ENCODE measurements at places on chromosomes 16 and 17.

- DNase-seq: no peak
These were observed 20.2 kb downstream of the FOXN1 start for GRCh38 chr17:28526381-28526780.

- no peak for DNase-seq
These were observed 330.2 kb downstream of the C16orf95 start for GRCh38 chr16:86986809-86987487.

DNA sequence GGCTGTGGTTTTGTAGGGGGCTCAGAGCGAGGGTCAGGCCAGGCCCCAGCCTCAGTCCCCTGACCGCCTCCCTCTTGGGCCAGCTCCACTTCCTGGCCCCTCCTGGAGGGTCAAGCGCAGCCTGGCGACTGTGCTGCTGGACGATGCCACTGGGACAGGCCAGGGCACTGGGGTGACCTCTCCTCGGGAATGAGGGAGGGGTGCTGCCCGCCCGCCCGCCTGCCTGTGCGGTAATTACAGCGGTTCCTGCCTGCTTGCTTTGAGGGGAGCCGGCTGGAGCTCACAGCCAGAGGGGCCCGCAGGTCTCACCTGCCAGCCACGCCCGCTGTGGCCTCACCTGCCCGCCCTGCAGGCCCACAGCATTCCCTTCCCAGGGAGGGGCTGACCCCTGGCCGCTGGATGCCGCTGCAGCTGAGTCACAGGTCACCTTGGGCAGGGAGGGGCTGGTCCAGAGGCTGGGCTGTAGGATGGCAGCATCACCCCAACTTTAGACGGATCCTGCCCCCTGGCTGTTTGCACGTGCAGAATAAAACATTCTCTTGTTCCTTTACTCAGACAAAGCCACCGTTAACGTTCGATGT is 76.7 kb upstream of the CBX4 start:
- no peak for DNase-seq

GRCh38 chr16:57413301-57413730 is 8.7 kb downstream of the CCL17 start:
- no peak for DNase-seq

- no peak for DNase-seq
These were observed 124.5 kb upstream of the ZFHX3 start for GRCh38 chr16:73172241-73172972.

DNA sequence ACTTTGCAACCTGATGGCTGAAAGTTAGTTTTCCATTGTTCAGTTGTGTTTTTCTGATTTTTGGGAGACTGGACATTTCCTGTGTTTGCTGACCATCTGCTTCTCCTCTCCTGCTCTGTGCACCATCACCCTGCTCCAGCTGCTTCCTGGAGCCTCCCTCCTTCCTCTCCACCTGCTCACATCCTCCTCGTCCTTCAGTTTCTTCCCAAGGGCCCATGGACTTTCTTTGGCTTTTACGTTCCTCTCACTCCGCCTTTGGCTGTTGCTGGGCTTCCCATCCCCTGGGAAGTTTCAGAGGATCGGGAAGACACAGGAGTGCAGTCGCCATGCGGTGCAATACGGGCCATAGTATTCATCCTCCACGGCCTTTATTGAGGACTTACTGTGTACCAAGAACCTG is 61.6 kb downstream of the TNFRSF13B start:
- no peak for DNase-seq

GRCh38 chr17:73711916-73712315 is 67.7 kb upstream of the SDK2 start:
- DNase-seq: no peak

- no peak for DNase-seq
These were observed at the start of gene MT1A for GRCh38 chr16:56637814-56638750. MT1A (plus strand) TSS chr16:56638666; CDS start chr16:56638739, 73 bp downstream.

DNA sequence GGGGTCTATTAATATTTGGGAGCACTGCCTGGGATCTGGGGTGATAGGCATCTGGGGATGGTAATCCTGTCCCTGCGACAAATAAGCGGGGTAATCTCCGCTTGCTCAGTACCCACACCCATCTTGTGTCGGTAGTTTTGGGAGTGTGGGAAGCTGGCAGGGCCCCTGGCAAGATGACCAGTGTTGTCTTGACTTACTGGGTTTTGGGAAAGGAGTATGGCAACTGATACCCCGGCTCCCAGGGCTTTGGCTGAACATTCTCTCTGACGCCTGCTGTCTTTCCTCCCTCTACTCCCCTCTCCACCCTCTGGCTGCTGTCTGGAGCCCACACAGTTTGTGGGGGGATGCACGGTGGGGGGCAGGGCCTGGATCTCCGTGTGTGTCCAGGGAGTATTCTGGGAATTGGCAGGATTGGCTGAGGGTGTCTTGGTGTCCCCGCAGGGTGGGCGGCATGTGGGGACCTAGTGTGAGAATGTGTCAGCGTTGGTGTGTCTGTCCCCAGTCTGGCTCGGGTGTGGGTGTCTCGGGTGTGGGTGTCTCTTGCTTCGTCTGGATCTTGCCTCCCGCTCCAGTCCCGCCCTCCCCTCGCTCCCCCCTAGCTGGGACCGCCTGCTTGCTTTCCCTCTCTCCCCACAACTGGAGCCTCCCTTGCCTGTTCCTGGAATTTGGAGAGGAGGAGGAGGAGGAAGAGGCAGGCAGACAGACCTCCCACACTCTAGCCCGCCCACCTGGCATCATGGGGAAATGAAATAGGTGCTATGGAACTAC is 12.0 kb downstream of the RARA start:
- DNase-seq: peak; percentile 63

GRCh38 chr16:53784291-53784690 is 80.3 kb downstream of the FTO start:
- no peak for DNase-seq

DNA sequence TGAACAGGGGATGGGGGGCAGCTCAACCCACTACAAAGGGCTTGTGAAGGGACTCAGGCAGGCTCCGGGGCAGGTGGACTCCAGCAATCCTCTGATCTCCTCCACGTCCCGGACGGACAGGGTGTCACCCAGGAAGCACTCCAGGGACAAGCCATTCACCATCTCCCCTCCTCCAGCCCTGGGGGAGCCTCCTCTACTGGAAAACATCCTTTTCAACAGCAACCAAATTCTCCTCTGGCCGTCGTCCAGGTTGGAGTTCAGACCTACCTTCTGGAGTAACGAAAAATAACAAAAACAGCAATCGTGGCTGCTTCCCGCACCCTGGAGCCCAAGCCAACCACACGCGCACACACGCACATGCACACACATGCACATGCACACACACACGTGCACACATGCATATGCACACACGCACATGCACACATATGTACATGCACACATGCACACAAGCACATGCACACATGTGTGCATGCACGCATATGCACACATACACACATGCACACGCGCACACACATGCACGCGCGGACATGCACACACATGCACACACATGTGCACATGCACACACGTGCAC is 8.9 kb upstream of the RBFOX3 start:
- DNase-seq: no peak

DNA sequence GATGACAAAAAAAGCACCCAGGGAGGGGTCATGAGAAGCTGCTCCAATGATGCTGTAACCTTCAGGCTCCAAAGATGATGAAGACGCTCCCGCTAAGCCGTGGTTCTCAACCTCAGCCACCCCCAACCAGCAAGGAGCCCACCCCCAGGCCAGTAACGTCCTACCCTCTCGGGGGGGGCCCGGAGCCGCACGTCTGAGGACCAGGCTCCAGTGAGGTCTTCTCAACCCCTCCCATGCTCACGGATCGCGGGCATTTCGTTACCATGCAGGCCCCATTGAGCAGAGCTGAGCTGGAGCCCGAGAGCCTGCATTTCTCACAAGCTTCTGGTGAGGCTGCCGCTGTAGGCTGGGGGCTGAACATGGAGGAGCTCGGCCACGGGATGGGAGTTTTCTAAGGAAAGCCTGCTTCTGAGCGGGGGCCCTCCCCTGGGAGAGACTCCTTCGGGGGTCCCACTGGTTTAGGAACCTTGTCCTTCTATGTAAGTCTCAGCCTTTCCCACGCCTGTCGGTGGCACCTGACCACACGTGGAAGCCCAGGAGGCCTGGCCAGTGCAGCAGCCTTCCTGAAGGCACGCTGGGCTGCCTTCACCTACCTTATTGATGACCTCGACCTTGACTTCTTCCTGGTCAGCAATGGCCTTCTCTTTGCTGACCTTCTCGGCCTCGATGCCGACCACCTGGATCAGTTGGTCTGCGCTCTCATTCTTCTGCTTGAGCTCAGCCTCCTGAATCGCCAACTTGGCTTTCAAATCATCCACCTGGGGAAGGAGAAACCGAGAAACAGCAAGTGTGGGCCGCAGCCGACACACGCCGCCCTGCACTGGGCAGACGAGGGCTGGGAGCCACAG is 82.7 kb downstream of the PGS1 start:
- DNase-seq: no peak

DNA sequence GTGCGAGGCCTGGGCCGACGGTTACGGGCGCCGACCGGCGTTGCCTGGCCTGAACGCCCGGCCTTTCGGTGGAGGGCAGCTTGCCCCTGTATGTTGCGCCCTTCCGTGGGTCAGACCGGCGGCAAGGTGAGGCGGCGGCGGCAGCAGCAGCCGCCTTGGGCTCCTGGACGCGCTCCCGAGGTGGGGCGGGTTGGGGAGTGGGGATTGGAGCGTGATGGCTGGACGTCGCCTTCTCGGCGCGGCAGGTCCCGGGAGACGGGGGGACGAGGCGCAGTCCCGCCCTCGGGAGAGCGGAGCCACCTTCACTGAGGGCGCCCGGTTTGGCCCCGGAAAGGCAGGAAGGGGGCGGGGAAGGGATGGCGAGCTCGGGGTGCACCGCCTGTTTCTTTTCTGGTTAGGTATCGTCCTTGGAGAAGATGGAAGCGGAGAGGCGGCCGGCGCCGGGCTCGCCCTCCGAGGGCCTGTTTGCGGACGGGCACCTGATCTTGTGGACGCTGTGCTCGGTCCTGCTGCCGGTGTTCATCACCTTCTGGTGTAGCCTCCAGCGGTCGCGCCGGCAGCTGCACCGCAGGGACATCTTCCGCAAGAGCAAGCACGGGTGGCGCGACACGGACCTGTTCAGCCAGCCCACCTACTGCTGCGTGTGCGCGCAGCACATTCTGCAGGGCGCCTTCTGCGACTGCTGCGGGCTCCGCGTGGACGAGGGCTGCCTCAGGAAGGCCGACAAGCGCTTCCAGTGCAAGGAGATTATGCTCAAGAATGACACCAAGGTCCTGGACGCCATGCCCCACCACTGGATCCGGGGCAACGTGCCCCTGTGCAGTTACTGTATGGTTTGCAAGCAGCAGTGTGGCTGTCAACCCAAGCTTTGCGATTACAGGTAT is 671 bp downstream of the DGKE start:
- peak; percentile 65 for DNase-seq

GRCh38 chr16:77403732-77404131 is 31.1 kb downstream of the ADAMTS18 start:
- DNase-seq: no peak

DNA sequence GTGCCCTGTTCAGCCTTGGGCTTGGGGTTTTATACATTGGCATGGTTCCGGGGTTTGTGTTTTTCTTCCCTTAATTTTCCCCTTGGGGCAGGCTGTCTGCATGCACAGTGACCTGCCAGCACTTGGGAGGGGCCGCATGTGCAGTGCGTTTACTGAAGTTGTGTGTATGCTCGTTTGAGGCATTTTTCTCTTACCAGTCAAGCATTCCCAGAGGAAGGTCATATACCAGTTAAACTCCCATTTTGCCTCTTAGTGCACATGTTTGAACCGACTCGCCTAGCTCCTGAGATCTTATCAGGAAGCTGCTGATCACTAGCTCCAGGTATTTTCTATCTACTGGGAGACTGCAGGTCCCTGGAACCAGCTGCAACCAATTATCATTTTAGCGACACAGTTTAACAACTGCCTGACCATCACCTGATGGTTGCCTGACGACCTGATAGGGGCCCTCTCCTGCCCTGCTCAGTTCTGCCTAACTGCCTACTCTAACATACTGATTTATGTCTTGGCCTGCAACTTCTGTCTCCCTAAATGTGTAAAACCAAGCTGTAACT is 51.4 kb downstream of the MFSD11 start:
- DNase-seq: no peak

GRCh38 chr17:47605011-47605410 is 44.7 kb upstream of the KPNB1 start:
- no peak for DNase-seq

GRCh38 chr17:82098939-82099763 is 1.1 kb upstream of the FASN start:
- no peak for DNase-seq

- no peak for DNase-seq
These were observed 626.3 kb downstream of the KCNJ2 start for GRCh38 chr17:70795620-70796019.

GRCh38 chr17:17132746-17133145 is 73.4 kb downstream of the PLD6 start:
- DNase-seq: no peak

GRCh38 chr16:84827131-84827574 is 7.4 kb downstream of the CRISPLD2 start:
- no peak for DNase-seq

DNA sequence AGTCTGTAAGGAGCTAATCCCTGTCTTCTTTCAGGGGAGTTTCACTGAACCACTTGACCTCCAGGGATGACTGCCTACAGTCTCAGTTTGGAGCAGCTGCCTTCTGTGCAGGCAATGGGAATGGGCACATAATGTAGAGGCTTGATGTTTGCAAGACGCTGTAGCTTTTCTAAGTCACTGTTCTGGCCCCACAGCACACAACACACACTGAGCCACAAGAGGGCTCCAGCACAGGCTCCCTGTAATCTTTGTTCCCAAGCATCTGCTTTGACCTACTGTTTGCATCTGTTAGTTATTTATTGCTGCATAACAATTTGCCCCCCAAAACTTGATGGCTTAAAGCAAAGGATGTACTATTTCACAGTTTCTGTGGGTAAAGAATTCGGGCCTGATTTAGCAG is 419.0 kb upstream of the ASIC2 start:
- DNase-seq: no peak

GRCh38 chr17:69609473-69610305 is 195.2 kb downstream of the MAP2K6 start:
- DNase-seq: no peak

DNA sequence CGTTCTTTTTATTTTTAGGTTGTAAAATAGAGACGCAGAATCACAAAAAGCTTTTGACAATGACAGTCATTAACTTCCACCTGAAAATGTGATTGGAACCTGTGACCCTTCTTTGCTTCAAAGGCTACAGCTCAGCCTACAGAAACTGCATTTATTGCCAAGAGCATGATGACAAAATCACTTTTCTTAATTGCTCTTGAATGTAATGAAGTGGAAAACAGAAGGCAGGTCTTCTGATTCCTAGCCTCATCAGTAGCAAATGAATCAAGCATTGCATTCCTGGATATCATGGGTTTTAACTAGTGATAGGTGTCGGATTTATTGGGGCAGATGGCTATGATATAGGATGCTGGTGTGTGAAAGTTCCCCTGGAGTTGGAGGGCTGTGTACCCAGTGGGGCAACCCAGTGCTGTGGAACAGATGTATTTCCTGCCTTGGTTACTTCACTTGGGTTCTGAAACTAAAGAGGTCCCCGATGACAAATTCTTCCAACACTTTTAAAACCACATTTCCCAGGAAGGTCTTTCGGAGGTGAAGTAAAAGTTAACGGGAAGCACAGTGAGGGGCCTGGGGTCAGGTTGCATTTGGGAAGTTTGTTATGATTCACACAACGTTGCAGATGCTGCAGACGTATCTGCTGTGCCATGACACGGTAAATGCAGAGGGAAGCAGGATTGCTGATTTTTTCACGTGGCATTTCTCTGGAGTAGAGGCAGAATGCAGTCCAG is 127.5 kb downstream of the HS3ST3A1 start:
- DNase-seq: no peak

- DNase-seq: no peak
These were observed 49.8 kb upstream of the BAHCC1 start for GRCh38 chr17:81345228-81346089.

- DNase-seq: no peak
These were observed 639.1 kb downstream of the MAF start for GRCh38 chr16:78961464-78961863.
